Pericardium fibroblast (primary cell): ENCODE measurements at places on chromosomes 6 and 20. TPM values are rescaled to one million over a fixed set of nuclear protein-coding genes. Genes with fewer than 3 reads are reported as not detected.

The SLC26A8 gene
- not detected in 2 replicates for total RNA-seq

The IP6K3 gene
- 0.43 and 2.3 TPM in 2 replicates for total RNA-seq

The ZNF334 gene
- total RNA-seq = 2.0 and 5.4 TPM in 2 replicates

The HLA-DRB5 gene
- total RNA-seq = not detected in 2 replicates

The PSMB9 gene
- total RNA-seq = 11.1 and 18.1 TPM in 2 replicates

The COL12A1 gene
- 170 and 390 TPM in 2 replicates for total RNA-seq

The ZHX3 gene
- 31.5 and 41.4 TPM in 2 replicates for total RNA-seq

The CARMIL1 gene
- 12.1 and 35.5 TPM in 2 replicates for total RNA-seq
